ENCODE measurements at places on chromosomes 11 and 22.

GRCh38 chr11:57358543-57358961 lies 20.4 kb downstream of the P2RX3 start:
- no peak for DNase-seq

DNA sequence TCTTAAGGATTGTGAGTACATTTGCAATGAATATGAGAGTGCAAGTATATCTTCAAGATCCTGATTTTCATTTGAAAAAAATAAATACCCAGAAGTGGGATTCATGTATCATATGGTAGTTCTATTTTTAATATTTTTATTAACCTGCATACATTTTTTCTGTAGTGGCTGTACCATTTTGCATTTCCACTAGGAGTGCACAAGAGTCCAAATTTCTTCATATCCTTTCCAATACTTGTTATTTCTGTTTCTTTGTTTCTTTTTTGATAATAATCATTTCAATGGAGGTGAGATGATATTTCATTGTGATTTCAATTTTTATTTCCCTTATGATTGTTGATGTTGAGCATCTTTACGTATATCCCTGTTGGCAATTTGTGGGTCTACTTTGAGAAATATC lies 759.8 kb upstream of the CNTN5 start:
- no peak for DNase-seq

- DNase-seq, result no peak
Measured at GRCh38 chr22:26777156-26777801, 119.9 kb downstream of the MIAT start.

GRCh38 chr11:109401545-109401944 lies 20.4 kb upstream of the C11orf87 start:
- no peak for DNase-seq

DNA sequence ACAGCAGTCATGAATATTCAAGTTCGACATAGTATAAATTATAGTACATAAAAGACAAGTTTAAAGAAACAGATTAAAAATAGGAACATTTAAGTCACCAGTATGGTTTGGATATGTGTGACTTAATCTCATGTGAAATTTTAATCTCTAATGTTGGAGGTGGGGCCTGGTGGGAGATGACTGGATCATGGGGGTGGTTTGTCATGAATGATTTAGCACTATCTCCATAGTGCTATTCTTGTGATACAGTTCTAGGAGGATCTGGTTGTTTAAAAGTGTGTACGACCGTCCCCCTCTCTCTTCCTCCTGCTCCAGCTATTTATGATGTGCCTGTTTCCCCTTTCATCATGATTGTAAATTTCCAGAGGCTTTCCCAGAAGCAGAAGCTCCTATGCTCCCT lies 3.3 kb downstream of the KDM4E start:
- no peak for DNase-seq

DNA sequence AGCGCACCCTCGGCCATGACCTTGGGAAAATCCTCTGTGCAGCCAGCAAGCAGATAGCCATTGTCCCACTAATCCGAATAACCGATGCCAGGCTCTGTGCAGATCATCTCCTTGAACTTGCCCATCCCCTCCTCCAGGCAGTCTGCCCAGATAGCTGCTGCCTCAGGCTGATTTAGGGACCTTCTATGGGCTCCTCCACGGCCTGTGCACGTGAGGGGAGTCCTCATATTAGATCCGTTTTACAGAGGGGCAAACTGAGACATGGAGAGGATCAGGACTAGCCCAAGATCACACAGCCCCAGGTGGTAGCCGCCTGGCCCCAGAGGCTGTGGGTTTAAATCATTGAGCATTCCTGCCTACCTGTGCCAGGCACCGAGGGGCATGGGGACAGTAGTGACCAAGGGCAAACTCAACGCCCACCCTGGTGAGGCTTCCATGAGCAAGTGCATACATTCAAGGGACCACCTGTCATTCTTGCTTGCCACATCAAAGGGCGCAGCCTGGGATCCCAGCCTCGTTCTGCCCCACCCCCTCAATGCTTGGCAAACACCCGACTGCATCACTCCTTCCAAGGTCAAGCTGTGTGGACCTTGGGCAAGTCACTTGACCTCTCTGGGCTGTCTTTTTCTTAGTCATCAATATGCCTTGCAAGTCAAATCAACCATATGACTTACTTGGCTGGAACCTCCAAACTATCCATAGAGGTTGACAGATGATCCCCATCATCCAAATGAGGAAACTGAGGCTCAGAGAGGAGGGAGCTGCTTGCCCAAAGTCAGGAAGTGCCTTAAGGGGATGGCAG lies 131.6 kb downstream of the MN1 start:
- no peak for DNase-seq

- no peak for DNase-seq
Measured at GRCh38 chr22:35069541-35069940, 3.6 kb downstream of the ISX start.

GRCh38 chr11:43905813-43906241 lies 25.2 kb downstream of the ALKBH3 start:
- DNase-seq, result no peak

DNA sequence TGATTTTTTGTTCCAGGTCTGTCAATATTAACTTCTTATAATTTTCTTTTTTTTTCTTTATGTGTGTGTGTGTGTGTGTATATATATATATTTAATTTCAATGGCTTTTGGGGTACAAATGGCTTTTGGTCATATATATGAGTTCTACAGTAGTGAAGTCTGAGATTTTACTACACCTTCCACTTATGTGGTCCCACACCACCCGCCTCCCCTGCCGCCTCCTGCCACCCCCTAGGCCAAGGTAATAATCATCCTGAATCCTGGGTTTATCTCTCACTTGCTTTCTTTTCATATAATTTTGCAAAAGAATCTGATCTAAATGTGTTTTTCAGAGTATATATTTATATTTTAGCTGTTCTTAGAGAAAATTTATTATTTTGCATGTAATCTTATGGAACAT lies 11.1 kb downstream of the NEAT1 start:
- no peak for DNase-seq

- DNase-seq, result peak; percentile 80
Measured at GRCh38 chr11:27934830-27935145, 173.2 kb downstream of the KIF18A start.

GRCh38 chr11:2929531-2929949 lies 320 bp upstream of the PHLDA2 start:
- DNase-seq, result no peak

- DNase-seq, result no peak
Measured at GRCh38 chr11:125072218-125072960, 9.3 kb downstream of the SLC37A2 start.

GRCh38 chr11:34183848-34184391 lies 78.5 kb downstream of the NAT10 start:
- no peak for DNase-seq

DNA sequence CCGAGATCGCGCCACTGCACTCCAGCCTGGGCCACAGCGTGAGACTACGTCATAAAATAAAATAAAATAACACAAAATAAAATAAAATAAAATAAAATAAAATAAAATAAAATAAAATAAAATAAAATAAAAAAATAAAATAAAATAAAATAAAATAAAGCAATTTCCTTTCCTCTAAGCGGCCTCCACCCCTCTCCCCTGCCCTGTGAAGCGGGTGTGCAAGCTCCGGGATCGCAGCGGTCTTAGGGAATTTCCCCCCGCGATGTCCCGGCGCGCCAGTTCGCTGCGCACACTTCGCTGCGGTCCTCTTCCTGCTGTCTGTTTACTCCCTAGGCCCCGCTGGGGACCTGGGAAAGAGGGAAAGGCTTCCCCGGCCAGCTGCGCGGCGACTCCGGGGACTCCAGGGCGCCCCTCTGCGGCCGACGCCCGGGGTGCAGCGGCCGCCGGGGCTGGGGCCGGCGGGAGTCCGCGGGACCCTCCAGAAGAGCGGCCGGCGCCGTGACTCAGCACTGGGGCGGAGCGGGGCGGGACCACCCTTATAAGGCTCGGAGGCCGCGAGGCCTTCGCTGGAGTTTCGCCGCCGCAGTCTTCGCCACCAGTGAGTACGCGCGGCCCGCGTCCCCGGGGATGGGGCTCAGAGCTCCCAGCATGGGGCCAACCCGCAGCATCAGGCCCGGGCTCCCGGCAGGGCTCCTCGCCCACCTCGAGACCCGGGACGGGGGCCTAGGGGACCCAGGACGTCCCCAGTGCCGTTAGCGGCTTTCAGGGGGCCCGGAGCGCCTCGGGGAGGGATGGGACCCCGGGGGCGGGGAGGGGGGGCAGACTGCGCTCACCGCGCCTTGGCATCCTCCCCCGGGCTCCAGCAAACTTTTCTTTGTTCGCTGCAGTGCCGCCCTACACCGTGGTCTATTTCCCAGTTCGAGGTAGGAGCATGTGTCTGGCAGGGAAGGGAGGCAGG lies at the start of gene GSTP1:
GSTP1 (plus strand) TSS at position 566 of the 958 bp plus-strand sequence; CDS start at position 598, 32 bp downstream.
- DNase-seq, result peak; percentile 76

DNA sequence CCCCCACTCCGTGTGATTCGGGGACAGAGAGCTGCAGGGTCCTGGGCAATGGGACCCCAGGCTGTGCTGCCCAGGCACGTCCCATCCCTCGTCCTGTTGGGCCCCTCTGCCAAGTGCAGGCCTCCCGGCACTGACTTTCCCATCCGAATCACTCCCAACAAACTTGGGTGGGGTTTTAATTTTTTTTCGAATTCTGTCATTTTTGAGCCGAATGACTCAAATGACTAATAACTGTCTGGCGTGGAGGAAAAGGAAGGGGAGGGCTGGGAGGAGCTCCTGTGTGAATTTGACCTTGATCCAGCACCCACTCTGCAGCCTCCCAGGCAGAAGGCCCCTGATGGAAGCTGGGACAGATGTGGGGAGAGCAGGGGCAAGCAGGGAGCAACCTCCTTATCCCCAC lies 1173.2 kb downstream of the BRD1 start:
- no peak for DNase-seq

DNA sequence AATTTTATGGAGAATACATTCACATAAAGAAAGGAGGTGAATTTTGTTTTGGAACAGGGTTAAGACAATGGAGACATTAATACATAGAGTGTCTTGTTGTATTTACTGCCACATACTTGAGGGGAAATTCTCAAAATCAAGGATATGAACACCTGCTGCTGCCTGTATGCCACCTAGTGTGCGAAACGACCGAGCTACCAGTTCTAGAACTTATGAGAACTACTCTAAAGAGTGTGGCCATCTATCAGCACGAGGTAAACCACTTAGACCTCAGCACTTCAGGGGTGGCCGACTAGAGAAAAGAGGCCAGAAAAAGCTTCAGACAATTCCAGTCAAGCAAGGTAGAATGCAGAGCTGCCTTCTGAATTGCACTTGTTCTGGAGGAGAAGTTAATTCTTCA lies 1.5 kb upstream of the AGBL2 start:
- DNase-seq, result no peak

- DNase-seq, result no peak
Measured at GRCh38 chr11:134725716-134726639, 313.9 kb upstream of the B3GAT1 start.

DNA sequence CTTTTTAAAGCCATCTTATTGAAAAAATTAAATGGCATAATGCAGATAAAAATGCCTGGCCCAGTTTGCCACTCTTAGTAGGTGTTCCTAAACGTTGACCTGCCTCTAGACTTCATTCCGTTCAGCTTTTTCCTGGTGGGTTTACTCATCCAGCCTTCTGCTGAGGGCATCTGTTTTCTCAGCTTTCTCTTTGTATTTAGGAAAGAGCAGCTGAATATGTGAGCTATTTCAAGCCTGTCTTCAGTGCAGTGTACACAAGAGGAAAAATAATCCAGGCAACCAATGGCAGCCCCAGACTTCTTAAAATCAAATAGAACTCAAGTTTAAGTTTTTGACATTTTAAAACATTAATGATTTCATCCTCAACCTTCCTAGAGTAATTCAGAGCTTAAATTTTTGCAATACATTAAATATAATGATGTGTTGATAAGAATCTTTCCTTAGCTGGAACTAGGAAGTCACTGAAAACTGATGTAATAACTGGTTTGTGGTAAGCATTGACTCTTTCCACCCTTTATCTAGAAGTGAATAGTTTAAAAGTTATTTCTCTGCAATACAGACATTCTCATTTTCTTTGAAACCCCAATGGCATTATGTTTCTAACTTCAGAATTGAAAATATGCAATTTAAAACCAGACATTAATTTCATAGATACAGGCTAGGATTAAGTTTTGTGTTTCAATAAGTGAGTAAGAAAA lies 165.4 kb downstream of the AASDHPPT start:
- DNase-seq, result no peak

DNA sequence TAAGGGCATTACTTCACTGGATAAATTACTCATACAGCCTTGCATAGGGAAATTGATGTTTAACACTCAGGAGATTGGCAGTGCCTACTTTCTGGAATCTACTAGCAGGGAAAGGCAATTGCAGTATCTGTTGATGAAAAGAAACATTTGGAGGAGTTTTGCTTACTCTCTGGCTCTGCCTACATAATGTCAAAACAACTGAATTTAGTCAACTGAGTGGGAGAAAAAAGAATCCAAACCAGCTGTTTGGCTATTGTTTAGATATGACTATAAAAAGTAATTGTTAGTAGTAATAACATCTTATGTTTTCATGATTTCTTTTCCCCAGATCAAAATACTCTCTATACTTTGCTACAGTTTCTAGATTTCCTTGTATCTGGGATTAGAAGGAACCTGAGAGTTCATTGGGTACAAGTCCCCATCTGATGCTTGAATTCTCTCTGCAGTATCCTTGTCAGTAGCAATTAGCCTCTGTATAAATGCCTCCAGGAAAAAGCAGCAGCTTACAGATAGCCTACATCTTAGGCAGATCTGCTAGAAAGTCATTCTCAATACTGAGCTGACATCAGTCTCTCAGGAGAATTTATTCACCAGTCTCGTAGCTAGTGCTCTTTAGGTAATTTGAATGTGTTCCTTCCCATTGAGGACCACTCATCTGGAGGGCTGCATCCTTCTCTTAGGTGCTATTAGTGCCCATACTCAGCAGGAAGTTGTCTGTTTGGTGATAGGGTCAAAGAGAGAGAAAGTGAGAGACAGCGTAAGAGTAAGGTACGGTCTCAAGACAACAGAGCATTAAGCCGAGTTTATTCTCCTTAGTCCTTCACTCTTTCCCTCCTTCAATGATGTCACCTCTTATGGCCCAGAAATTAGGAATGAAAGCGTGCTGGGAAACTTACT lies 185.9 kb upstream of the CCDC90B start:
- DNase-seq, result no peak

- no peak for DNase-seq
Measured at GRCh38 chr11:18100926-18101656, 4.8 kb downstream of the SAAL1 start.

- no peak for DNase-seq
Measured at GRCh38 chr11:69378303-69379141, 84.6 kb downstream of the MYEOV start.

- peak; percentile 20 for DNase-seq
Measured at GRCh38 chr11:6387811-6388599, 2.3 kb upstream of the SMPD1 start.

GRCh38 chr22:18035751-18036150 lies 11.4 kb upstream of the MICAL3 start:
- no peak for DNase-seq

GRCh38 chr11:112665291-112665690 lies 295.9 kb upstream of the NCAM1 start:
- DNase-seq, result no peak

GRCh38 chr22:42760806-42761565 lies 40.3 kb upstream of the A4GALT start:
- no peak for DNase-seq

GRCh38 chr22:21571679-21572078 lies 4.2 kb downstream of the UBE2L3 start:
- no peak for DNase-seq

Measured in fibroblast of the conjunctiva (primary cell).